ENCODE measurements at places on chromosomes 3 and 15. TPM values are rescaled to one million over a fixed set of nuclear protein-coding genes. Genes with fewer than 3 reads are reported as not detected.
A peak's percentile ranks its signal among the peaks of the same experiment; 100 is the strongest.

DNA sequence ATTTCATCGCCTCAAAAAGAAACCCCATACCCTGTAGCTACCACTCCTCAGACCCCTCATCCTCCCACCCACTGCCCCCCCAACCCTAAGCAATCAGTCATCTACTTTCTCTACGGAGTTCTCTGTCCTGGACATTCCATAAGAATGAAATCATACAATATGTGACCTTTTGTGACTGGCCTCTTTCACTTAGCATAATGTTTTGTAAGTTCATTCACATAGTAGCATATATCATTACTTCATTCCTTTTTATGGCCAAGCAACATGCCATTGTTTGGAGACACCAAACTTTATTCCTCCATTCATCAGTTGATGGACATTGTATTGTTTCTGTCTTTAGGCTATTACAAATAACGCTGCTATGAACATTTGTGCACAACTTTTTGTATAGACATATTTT lies 64.2 kb downstream of the TNIK start:
- no peak overlapping the region for H3K27ac ChIP-seq
- no peak overlapping the region for H3K4me3 ChIP-seq
- no peaks in the 10 kb centered on the region for H3K27me3 ChIP-seq
- no peaks in the 10 kb centered on the region for H3K36me3 ChIP-seq
- DNase-seq = no peak
- H3K4me1 ChIP-seq = peaks cover 6% of the 10 kb centered on the region

- H3K4me3 ChIP-seq = no peak overlapping the region
- H3K27ac ChIP-seq = no peak overlapping the region
- H3K4me1 ChIP-seq = peaks cover 12% of the 10 kb centered on the region
- H3K27me3 ChIP-seq = peaks cover 2% of the 10 kb centered on the region
Observed at GRCh38 chr15:74121039-74121438, 9.3 kb upstream of the ISLR2 start.

DNA sequence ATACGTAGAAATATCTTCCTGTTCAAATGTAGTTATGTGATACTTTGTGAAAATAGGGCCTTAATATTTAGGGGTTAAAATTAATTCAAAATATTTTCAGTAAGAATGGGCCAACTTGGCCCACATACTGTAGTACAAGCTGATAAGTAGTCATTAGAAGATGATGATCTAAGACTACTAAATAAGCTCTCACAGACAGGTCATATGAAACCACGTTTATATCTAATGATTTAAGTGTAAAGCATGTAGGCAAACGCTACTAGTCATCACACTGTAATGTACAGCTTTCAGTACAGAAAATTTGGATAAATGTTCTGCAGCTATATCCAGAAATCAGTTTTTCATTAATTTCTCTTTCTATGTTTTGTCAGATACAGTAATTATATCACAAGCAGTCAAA lies 228.6 kb downstream of the UBE2E2 start:
- H3K36me3 ChIP-seq = no peaks in the 10 kb centered on the region
- H3K4me3 ChIP-seq = no peak overlapping the region
- H3K27me3 ChIP-seq = no peaks in the 10 kb centered on the region
- H3K4me1 ChIP-seq = peaks cover 10% of the 10 kb centered on the region
- no peak for DNase-seq
- H3K27ac ChIP-seq = no peak overlapping the region

DNA sequence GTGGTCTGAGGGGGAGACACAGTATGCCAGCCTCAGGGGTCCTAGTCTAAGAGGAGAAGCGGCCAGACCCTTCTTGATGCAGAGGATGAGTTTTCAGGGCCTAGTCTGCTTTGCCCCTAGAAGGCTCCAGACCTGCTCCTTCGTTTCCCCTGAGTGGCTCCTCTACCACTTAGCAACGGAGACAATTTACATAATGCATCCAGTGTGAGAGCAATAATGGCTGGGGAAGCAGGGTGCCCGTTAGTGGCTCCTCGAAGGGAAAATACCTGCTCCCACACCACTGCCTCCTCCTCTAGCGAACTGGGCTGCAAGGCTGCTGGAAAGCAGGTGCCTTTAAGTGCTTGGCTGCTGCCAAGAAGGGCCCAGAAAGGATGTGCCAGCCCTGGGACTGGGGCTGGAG lies 38.9 kb downstream of the CACNA2D2 start:
- peaks cover 3% of the 10 kb centered on the region for H3K27me3 ChIP-seq
- H3K36me3 ChIP-seq = no peaks in the 10 kb centered on the region
- no peaks in the 10 kb centered on the region for H3K4me1 ChIP-seq
- no peak overlapping the region for H3K27ac ChIP-seq

DNA sequence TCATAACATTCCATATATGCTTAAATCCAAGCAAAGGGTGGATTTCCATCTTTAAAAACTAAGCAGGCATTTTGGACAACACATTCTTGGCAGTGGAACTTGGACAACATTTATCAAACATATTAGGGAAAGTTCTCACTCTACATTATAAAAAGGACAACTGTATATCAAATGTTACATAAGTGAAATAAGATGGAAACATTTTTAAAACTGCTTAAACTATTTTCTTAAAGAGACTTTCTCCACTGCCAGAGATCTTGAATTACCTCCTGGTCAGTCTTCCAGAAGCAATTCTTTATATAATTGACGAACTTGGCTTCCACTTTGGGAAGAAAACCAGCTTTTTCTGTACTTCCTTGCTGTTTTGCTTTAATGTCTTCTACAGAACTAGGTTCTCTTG lies 109.3 kb downstream of the NEO1 start:
- no peaks in the 10 kb centered on the region for H3K36me3 ChIP-seq
- no peak overlapping the region for H3K4me3 ChIP-seq
- no peaks in the 10 kb centered on the region for H3K4me1 ChIP-seq

- no peak for DNase-seq
- H3K27ac ChIP-seq = no peak overlapping the region
- H3K36me3 ChIP-seq = no peaks in the 10 kb centered on the region
- no peaks in the 10 kb centered on the region for H3K4me1 ChIP-seq
Observed at GRCh38 chr3:124409650-124410275, 320.5 kb upstream of the UMPS start.

DNA sequence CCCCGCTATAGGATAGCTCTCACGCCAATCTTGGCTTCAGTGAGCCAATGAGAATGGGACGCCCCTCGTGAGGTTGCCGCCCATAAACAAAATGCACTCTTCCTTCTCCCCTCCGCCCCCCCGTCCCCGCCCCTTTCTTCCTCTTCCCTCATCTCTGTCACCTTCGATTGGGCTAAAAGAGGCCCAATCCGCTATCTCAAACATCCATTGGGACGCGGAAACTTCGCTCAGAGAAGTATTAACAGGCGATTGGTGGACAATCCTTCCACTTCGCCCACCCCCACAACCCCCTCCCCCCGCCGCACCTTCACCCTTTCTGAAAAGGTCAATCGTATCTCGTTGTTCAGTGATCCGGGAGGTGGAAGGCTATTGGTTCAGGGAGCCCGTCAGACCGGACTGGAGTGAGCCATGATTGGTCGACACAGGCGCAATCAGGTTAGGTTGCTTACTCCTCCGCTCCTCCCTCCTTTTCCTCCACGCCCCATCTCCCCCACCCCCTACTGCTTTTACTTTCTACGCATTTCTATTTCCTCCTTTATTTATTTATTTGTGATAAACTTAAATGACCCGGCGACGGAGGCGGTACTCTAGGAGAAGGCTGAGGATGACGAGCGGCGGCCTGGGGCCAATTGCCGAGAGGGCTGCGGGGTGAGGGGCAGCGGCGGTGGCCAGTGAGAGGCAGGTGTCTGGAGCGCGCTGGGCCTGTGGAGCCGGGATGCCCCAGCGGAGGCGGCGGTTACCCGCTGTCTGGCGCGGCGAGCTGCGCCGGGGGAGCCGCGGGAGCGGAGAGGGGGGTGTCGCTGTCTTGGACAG lies 447 bp upstream of the ZBTB20 start:
- peak overlapping the region; percentile 89 for H3K4me3 ChIP-seq
- DNase-seq = peak; percentile 95
- H3K27ac ChIP-seq = peak overlapping the region; percentile 77
- no peaks in the 10 kb centered on the region for H3K4me1 ChIP-seq

- H3K27ac ChIP-seq = no peak overlapping the region
- H3K36me3 ChIP-seq = no peaks in the 10 kb centered on the region
- peak; percentile 51 for DNase-seq
- H3K4me1 ChIP-seq = no peaks in the 10 kb centered on the region
Observed at GRCh38 chr3:190883973-190884832, 21.7 kb upstream of the GMNC start.

- H3K36me3 ChIP-seq = no peaks in the 10 kb centered on the region
- H3K27ac ChIP-seq = no peak overlapping the region
- no peak overlapping the region for H3K4me3 ChIP-seq
- no peak for DNase-seq
Observed at GRCh38 chr3:64392001-64392400, 166.7 kb upstream of the PRICKLE2 start.

DNA sequence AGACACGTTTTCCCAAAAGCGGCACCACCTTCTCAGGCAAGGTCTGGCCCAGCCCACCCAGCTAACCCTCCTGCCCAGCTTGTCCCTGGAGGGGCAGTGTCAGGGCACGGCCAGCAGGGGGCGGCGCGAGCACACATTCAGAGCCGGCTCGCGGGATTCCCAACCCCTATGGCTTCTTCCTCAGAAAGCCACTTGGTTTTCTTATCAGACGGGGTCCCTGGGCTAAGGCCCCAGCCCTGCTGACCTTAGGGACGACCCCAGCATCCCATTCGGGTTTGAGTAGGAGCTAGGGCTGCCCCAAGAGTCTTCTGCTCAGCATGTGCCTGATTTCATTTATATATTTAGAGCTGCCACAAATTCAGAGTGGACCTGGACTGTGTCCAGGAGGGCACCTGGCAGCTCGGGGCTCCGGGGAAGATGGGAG lies 14.5 kb downstream of the RLBP1 start:
- no peaks in the 10 kb centered on the region for H3K36me3 ChIP-seq
- no peaks in the 10 kb centered on the region for H3K27me3 ChIP-seq
- no peak overlapping the region for H3K27ac ChIP-seq
- no peaks in the 10 kb centered on the region for H3K4me1 ChIP-seq
- peak; percentile 96 for DNase-seq
- H3K4me3 ChIP-seq = no peak overlapping the region

- no peak overlapping the region for H3K27ac ChIP-seq
- no peaks in the 10 kb centered on the region for H3K27me3 ChIP-seq
- H3K4me3 ChIP-seq = no peak overlapping the region
- H3K36me3 ChIP-seq = no peaks in the 10 kb centered on the region
- no peak for DNase-seq
Observed at GRCh38 chr15:31255732-31256377, 70.8 kb upstream of the KLF13 start.

- H3K27ac ChIP-seq = no peak overlapping the region
- no peak overlapping the region for H3K4me3 ChIP-seq
- H3K27me3 ChIP-seq = no peaks in the 10 kb centered on the region
- peaks cover 7% of the 10 kb centered on the region for H3K36me3 ChIP-seq
- no peak for DNase-seq
- H3K4me1 ChIP-seq = 0 out of 2 replicates have a peak, but pooled peaks cover 2% of the 10 kb centered on the region
Observed at GRCh38 chr3:134216191-134216764, 34.4 kb downstream of the RYK start.

- H3K27me3 ChIP-seq = no peaks in the 10 kb centered on the region
- no peaks in the 10 kb centered on the region for H3K36me3 ChIP-seq
- no peak overlapping the region for H3K27ac ChIP-seq
- DNase-seq = no peak
- 0 out of 2 replicates have a peak, but pooled peaks cover 2% of the 10 kb centered on the region for H3K4me1 ChIP-seq
Observed at GRCh38 chr3:188589071-188589470, 435.1 kb downstream of the LPP start.

DNA sequence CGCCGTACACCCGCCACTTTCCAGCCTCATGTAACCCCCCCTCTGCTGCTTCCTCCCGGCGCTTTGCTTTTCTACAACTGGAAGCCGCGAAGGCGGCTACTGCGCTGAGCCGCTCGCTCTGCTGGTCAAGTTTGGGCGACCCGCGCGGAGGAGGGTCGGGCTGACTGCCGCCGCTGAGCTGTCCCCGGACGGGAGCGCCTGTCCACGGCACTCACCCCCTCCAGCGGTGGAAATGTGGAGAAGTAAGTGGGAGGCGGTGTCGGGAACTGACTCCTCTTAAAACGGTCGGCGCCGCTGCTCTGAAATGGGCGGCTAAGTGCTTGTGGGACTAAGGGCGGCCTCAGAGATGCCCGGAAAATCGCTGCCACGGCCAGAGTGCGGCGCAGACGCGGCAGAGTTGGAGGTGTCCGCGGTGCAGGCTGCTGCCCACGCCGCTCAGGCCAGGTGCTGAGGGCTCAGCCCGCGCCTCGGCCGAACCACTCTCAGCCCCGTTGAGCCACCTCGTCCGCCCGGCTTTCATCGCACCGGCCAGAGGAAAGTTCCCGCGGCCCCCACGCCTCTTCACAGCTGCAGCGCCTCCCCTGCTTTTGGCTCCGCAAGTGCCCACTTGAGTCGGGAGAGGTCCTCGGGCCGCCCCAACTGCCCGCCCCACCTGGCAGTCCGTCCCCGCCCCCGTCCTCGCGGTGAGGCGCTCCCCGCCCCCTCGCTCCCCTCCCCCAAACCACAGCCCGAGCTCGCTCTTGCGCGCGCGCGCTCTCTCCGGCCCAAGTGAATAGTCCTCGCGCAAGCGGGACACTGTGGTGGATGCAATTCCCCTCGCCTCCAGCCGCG lies at the start of gene EPHA6:
Gene EPHA6, plus strand, starts transcription at position 775 of the 831 bp plus-strand sequence.
- H3K27ac ChIP-seq = no peak within 1 kb of the TSS
- peak within 1 kb of the TSS; percentile 68 for H3K4me3 ChIP-seq

DNA sequence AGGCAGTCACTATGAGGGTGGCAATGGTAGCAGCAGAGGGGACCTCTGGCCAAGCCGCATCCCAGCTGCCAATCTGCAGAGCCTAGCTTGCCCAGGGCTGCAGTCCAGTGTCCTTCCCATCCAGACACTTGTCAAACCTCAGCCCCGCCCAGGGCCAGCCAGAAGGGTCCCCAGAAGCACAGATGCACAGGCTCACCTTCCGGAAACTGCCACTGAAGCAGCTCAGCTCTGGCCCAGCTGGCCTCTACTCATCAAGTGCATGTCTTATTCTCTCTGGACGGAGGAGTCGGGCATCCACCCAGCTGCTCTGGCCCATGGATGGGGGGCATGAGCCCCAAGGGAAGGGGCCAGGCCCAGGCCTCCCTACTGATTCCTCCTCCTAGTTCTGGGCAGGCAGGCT lies 69.2 kb downstream of the DNAJB8 start:
- H3K4me3 ChIP-seq = no peak overlapping the region
- H3K36me3 ChIP-seq = no peaks in the 10 kb centered on the region
- H3K27me3 ChIP-seq = no peaks in the 10 kb centered on the region
- no peak overlapping the region for H3K27ac ChIP-seq
- no peak for DNase-seq

The CISH gene
- 1.9 TPM for total RNA-seq

The KIF7 gene
- 14.0 TPM for total RNA-seq

The SLC12A1 gene
- total RNA-seq = 1.0 TPM

The EEF1AKMT4 gene
- 9.6 TPM for total RNA-seq
